ENCODE measurements at places on chromosomes 12 and 14.

DNA sequence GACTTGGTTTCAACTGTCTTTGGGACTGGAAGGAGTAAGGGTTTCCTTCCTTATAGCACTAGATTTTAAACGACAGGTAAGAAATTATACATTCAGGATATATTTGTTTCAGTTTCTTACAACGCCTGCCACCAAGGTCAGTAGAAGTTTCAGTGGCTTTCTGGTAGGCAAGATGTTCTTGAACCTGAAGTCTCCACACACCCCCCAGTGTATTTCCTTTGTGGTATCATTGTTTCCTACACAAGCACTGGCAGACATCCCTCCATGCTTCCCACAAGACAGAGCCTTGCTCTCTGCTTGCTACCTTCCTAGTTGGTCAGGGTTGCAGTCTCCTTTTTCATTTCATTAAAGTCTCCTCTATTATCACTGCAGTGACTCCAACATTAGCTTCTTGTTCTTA lies 283.1 kb downstream of the FLRT2 start:
- no peak for DNase-seq

- no peak for DNase-seq
Observed at GRCh38 chr12:104505095-104505818, 48.5 kb downstream of the CHST11 start.

- no peak for DNase-seq
Observed at GRCh38 chr12:77204083-77204482, 138.7 kb upstream of the E2F7 start.

DNA sequence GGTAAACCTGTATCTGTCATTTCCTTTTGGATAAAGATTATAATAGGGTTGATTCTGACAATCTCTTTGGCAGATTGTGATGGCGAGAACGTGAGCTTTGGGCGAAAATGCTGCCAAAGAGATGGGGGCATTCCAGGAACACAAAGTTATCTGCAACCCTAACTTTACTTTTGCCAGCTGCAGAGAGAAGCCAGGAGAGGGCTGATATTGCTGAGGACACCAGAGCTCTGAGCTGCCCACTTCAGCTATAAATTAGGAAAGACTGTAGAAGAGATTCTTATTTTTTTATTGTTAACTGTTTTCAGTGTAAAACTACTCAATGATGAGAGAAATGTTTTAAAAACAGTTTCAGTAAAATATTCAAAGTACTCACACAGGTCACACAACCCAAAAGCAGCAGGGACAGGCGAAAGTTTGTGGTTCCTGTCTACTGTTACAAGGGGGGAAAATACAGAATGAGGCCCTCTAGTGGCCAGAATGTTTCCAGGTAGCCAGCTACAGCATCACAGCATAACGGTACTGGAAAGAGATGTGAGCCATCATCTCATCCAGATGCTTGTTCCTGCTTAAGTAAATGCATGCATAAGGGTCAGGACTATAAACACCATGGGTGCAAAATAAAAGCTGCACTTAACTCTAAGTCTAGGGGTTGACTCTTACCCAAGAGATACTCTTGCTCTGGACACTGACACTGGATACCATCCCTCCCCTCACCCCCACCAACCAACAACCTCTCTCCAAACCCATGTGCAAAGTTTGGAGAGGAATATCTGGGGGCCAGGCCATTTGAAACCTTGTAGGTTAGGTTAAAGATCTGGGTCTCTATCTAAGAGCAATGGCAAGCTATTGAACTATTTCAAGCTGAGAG lies 498.4 kb downstream of the RMST start:
- no peak for DNase-seq

DNA sequence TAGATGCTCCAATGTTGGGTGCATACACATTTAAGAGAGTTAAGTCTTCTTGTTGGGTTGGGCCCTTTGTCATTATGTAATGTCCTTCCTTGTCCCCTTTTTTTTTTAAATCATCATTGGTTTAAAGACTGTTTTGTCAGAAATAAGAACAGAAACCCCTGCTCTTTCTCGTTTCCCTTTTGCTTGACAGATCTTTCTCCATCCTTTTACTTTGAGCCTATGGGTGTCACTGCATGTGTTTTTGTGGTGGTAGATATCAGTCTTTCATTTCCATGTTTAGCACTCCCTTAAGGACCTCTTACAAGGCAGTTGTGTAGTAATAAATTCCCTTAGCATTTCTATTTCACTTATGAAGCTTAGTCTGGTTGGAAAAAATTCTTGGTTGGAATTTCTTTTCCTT lies 47.4 kb downstream of the RTN1 start:
- DNase-seq, result no peak

DNA sequence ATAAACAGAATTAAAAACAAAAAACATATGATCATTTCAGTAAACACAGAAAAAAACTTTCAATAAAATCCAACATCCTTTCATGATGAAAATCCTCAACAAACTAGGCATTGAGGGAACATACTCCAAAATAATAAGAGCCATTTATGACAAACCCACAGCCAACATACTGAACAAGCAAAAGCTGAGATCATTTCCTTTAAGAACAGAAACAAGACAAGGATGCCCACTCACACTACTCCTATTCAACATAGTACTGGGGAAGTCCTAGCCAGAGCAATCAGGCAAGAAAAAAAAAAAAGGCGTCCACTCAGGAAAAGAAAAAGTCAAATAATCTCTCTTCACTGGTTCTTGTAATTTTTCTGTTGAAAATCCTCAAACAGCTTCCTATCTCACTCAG lies 30.1 kb downstream of the MRPL42 start:
- DNase-seq, result no peak

GRCh38 chr12:93441081-93441616 lies 598 bp downstream of the UBE2N start:
- no peak for DNase-seq

GRCh38 chr14:64421166-64421565 lies 33.0 kb downstream of the MTHFD1 start:
- no peak for DNase-seq

- DNase-seq, result no peak
Observed at GRCh38 chr12:118436002-118436730, 59.8 kb downstream of the SUDS3 start.

DNA sequence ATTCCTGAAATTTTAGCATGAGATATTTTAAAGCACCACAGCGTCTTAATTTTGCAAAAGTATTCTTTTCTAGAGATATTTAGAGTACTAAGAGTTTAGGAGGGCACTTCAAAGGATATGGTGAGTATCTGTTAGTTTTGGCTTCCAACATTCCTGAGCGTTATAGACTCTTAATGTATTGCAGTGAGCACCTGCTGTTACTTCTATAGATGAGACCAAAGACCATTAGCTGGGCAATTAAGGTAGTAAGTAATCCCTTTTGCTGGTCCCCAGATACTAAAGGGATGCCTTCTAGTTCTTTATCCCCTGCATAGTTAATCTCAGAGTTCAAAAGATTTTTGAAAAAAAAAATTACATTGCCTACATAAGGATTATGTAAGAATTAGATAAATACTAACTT lies 975.6 kb downstream of the GALC start:
- no peak for DNase-seq

GRCh38 chr12:23628806-23629205 lies 320.7 kb downstream of the SOX5 start:
- no peak for DNase-seq

DNA sequence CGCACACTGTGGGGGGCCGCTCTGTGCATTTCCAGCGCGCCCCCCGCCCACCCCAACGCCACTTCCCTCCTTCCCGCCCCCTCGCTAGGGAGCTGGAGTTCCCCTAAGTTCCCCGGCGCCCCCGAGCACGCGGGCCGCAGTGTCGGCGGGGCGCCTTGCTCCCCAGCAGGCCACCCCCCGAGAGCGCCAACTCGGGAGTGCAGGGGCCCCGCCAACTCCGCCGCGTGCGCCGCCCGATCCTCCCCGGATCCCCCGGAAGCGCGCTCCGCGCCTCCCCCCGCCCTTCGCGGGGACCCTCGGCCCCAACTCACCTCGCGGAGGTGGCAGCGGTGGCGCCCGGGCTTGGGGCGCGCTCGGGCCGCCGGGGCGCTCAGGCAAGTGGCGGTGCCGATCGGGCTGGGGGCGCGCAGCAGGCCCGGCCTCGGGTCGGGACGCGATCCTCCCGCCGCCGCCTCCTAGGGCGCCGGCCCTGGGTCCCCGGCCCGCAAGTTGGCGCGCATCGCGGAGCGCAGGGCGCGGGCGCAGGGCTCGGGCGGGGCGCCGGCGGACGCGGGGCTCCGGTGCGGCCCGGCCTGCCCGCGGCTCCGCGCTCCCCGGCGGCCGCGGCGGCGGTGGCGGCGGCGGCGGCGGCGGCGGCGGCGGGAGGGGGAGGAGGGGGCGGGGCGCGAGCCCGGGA lies at the start of gene NCOR2:
Gene NCOR2, minus strand, starts transcription at position 616 of the 676 bp plus-strand sequence. CDS start 72,361 bp downstream, outside the sequence.
- peak; percentile 78 for DNase-seq

DNA sequence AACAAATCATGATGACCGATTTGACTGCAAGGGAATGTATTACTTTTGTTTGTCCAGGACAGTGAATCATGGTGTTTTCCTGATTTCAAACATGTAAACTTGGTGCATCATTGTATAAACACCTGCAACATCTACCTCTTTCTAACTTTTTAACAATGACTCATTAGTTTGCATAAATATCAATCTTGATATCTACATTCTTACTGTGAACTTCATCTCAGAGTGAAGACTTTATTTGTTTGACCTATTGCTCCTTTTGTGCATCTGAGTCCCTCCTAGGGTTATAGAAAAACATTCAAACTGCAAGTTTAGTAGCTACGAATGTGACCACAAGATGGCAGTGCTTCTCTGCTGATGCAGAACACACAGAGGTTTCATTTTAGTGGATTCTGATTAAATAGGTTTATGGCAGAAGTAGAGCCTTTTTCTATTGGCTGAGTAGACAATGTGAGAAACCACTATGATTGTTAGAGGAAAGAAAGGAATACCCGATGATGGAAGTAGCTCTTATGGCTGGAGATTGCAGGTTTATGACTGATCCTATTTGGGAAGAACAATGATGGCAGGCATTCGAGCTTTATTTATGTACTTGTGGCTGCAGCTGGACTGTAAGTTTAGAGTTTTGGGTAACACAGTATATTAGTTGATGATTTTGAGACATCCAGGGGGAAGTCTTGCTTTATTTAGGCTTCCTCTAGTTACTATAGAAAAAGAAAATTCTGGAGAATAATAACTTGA lies 244.2 kb upstream of the OR4E1 start:
- no peak for DNase-seq

GRCh38 chr14:30658645-30659044 lies 36.5 kb downstream of the SCFD1 start:
- no peak for DNase-seq

- DNase-seq, result no peak
Observed at GRCh38 chr12:123278101-123278627, 6.5 kb upstream of the CDK2AP1 start.

GRCh38 chr14:23376482-23377197 lies at the start of gene CMTM5:
Gene CMTM5 (plus strand): TSS chr14:23377046. CDS start chr14:23377252, 206 bp downstream.
- no peak for DNase-seq

- DNase-seq, result no peak
Observed at GRCh38 chr14:45253754-45254310, 830 bp upstream of the MIS18BP1 start.

DNA sequence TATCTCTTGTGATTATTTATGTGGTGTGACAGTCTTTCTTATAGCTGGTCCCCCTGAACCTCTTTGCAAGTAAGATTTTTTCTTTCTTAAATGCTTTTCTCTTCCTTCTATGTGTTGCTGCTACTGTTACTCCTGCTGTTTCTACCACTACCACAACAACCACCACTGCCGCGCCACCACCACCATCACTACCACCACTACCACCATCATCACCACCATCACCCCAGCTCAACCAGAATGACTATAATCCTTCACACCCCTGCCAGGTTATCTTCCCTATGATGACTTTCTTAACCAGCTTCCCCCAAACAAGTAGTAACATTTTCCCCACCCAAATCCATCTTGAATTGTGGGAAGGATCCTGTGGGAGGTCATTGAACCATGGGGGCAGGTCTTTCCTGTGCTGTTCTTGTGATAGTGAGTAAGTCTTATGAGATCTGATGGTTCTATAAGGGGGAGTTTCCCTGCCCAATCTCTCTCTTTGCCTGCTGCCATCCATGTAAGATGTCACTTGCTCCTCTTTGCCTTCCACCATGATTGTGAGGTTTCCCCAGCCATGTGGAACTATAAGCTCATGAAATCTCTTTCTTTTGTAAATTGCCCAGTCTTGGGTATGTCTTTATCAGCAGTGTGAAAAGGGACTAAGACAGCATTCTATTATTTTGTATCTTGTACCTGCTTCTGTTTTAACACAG lies 52.2 kb downstream of the CHST11 start:
- DNase-seq, result no peak

DNA sequence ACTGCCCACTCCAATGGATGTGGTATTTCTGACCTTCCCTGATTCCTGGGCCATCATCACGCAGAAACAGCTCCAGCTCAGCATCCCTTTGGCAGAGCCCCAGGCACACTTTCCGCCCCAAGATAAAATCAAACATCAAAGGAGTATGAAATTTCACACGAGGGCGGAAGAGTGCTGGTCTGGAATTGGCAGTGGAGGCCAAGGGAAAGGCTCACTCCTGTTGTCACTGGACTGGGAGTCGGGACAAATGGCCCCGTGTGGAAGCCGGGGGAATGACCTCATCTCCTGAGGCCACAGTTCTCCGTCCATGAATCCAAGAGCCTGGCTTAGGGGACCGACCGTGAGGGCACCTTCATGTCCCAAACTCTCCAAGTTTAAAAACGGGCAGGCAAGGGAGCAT lies 40.9 kb downstream of the FZD10 start:
- DNase-seq, result no peak

DNA sequence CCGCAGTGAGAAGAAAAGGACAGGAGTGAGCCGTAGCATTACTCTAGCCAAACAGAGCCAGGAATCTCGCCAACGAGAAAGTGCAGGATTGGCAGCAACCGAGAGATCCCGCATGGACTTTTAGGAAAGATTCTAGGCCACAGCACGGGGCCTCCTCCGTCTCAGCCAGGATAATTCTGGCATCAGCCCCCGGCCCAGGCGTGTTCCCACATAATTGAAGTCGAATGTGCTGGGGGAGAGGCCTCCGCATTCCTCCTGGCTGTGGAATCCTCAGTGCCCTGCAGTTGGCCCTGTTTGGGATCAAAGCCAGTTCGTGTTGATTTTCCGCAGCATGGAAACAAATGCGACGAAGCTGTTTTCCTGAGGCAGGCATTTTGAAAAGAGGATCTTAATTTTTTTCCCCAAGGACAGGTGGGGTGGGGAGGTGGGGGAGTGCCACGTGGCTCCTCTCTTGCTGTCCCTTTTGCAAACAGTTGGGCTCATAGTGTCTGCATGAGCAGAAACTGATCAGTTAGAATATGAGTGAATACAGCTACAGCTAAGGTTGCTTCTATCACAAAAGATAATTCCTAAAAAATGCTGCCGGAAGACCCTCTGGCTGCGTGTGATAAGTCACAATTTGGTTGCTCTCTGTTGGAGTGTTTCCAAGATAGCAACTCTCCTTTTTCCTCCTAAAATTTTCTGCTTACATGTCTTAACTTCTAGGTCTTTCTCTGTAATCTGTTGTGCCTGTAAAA lies 37.3 kb upstream of the ATXN2 start:
- no peak for DNase-seq

Measured in 8988T (cell line).